Stimulated activated CD4-positive, alpha-beta T cell treated with anti-CD3 and anti-CD28 coated beads, Interleukin-4, amount 100 ng/mL, for 4 hours (primary cell): ENCODE measurements at places on chromosomes 6 and 20.

DNA sequence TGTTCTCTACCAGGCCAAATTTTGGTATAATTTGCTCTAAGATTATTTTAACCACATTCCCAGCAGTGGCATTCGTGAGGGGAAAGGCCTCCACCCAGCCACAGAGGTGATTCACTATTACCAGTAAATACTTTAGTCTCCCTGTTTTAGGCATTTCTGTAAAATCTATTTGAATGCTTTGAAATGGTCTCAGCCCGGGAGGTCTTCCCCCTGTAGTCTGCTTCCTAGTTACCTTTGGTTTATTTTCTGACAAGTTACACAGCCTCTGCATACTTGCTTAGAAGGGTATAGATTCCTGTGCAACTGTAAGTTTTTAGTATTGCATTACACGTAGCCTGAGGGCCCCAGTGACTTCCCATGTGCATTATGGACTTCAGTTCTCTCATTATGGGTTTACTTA is 248.7 kb downstream of the C6orf118 start:
- no peak for DNase-seq

DNA sequence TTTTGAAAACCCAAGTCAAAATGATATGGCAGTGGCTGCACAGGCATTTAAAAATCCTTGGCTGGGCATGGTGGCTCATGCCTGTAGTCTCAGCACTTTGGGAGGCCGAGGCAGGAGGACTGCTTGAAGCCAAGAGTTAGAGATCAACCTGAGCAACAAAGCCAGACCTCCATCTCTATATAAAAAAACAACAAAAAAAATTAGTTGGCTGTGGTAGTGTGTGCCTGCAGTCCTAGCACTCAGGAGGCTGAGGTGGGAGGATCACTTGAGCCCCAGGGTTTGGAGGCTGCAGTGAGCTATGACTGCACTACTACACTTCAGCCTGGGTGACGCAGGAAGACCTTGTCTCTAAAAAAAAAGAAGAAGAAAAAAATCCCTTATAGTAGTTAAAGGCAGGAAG is 142.9 kb downstream of the MYB start:
- DNase-seq, result no peak

- no peak for DNase-seq
These were observed 157.3 kb downstream of the DTNBP1 start for GRCh38 chr6:15505463-15505918.

DNA sequence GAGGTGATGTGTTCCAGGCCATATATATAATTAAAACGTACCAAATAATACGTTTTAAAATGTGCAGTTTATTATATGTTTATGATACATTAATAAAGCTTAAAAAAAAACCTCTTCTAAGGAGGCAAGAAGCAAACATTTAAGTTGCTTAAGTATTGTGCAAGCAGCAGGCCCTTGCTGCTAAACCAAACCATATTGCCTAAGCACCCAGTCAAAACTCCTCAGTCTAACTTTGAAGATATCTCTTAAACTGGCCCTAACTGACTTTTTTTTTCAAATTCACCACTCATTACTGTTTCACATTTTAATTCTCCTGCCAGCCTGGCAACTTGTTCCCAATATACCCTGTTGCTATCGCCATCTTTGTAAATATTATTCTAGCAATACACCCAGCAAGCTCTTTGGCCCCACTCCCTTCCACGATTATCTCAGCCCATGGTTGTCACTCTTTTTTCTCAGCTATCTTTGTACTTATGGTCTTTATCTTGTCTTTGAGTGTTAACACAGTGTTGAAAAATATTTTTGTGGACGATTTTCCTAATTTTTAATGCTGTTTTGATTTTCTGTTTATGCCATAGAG is 60.9 kb downstream of the C6orf58 start:
- DNase-seq, result no peak

GRCh38 chr20:61786230-61786629 is 279.5 kb downstream of the TAF4 start:
- DNase-seq, result no peak

DNA sequence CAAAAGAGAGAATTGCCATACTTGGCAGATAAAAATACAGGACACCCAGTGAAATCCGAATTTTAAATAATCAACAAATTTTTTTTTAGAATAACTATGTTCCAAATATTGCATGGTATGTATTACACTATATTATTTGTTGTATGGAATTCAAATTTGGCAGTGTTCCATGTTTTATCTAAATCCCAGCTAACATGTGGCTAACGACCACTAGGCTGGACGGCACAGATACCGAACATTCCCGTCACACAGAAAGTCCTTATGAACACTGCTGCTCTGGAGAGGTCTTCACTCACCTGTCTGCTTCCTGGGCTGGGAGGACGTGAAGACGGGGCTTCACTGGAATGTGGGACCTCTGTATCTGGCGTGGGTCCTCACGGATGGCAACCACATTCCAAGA is 32.8 kb downstream of the SNX5 start:
- no peak for DNase-seq

GRCh38 chr6:56652994-56653393 is 10.3 kb upstream of the DST start:
- DNase-seq, result no peak

DNA sequence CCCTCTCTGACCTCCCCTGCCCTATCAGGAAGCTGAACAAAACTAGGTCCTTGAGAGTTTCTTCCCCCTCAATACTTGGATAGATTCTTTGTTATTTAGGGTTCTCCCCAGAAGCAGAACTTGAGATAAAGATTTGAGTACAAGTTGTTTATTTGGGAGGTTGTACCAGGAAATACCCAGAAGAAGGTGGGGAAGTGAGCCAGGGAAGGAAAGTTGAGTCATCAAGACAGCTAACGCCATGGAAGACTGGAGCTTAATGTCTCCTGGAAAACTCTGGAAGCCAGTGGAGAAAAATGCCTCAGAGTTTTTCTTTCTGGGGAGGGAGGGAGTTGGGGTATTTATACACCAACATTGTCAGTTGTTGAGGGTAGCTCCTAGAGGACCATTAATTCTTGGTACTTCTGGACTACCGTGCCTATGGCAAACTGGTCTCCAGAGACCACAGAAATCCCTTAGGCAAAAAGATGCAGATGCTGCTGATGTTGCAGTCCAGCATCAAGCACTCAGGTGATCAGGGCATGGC is 102.6 kb upstream of the ZFP64 start:
- DNase-seq, result no peak

DNA sequence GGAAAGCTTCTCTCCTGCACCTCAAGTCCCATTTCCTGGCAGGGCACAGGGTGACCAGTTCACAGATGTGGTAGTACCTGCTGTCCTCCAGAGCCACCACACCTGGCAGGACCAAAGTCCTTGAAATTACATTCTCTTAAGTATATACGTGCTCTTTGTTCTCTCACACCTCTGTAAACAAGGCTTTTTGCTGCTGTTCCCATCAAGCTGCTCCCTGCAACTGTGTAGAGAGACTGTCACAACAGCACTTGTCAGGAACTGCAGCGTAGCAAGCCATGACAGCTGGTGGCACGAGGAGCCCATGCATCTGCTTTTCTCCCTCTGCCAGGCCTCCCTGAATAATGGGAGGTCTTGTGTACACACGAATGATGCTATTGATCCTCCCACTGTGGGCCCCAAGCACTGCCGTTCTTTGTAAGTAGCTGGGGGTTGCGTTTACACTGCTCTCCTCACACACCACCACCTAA is 431.8 kb downstream of the CD83 start:
- DNase-seq, result no peak

DNA sequence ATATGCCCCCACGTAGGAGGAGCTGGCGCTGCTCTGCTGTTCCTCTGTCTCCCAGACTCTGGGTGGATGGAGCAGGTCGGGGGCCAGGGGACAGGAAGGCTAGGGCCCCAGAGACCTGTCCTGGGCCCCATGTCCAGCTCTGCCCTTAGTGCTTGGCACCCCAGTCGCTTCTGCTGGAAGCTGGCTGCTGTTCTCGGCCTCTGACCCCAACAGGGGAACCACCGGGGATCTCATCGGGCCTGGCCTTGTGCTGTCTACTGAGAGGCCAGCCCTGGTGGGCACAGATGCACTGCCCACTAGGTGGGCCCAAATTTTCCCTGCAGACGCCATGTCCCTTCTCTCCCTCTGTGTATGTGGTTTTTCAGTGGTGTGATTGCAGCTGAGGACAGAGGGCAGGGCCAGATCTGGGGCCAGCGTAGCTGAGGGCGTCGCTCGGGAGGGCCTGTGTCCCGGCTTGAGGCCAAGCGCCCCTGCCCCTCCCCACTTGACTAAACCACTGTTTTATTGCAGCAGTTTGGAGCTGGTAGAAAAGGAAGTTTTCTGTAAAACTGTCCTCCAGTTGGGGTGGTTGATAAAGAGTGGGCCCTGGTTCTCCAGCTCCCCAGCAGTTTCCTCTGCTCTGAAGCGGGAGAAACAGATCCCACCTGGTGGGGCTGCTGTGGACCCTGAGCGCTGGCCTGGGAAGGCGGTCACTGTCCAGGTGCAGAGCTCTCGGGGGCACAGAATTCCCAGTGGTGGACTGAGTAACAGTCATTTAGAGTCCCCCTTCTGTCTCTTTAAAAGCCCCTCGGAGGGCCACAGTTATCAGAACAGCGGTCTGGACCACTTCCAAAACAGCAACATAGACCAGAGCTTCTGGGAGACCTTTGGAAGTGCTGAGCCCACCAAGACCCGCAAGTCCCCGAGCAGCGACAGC is 5.9 kb upstream of the COL20A1 start:
- DNase-seq, result no peak

- no peak for DNase-seq
These were observed 4.9 kb upstream of the YTHDF1 start for GRCh38 chr20:63220696-63221399.

GRCh38 chr20:50664254-50664653 is 27.1 kb downstream of the RIPOR3 start:
- DNase-seq, result no peak

- DNase-seq, result no peak
These were observed 82.2 kb downstream of the CDYL start for GRCh38 chr6:4858194-4859015.

DNA sequence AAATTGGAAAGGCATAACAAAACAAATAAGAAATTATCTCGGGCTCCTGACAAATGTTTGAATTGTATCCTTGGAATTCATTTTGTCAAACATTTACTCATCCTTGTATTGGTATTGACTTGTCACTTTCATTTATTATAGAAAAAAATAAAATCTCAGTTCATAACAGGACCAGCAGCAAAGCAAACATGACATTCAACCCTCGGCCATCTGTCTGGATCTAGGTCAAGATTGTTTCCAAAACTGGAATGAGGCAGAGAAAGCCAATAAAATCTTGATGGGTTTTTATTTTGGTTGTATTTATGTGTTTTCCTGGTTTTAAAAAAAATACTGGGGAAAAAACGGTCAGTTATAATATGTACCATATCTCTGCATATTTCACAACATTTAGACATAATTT is 42.9 kb upstream of the FABP7 start:
- DNase-seq, result no peak

GRCh38 chr6:42727627-42728026 is 5.2 kb upstream of the PRPH2 start:
- DNase-seq, result no peak

DNA sequence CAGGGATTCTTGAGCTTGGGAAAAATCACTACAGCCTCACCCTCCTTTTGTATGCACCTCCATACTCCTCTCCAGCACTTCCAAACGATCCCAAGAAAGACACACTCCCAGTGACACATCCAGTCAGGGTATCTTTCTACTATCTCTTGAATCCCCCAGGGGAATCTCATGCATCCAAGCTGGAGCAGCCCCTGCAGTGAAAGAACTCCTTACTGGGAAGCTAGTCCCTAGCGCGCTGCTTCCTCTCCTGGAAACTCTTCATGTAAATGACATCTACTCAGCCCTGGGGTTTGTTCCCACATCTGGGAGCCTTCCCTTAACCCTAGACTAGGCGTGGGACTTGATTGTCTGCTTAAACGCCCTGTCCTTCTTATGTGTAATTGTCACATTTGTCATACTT is 329.1 kb upstream of the QKI start:
- no peak for DNase-seq

GRCh38 chr20:2178318-2179232 is 76.9 kb downstream of the STK35 start:
- no peak for DNase-seq

- no peak for DNase-seq
These were observed 3.6 kb downstream of the GRM4 start for GRCh38 chr6:34142061-34142998.

DNA sequence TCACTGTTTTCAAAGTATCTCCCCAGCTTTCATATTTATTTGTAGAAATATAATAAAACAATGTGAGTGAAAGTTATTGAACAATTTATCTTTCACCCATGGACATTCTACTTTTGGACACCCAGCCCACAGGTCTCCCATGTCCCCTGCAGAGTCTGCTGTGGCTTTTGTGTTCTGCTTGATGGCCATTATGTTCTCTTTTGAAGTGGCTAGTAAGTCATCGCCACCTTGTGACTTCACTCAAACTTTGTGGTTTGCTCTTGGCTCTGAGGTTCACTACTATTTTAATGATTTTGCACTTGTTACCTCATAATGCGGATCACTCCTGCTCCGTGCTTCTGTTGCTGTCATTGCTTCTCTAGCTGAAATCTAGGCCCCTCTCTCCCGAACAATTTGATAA is 10.2 kb upstream of the DEFB113 start:
- DNase-seq, result no peak

DNA sequence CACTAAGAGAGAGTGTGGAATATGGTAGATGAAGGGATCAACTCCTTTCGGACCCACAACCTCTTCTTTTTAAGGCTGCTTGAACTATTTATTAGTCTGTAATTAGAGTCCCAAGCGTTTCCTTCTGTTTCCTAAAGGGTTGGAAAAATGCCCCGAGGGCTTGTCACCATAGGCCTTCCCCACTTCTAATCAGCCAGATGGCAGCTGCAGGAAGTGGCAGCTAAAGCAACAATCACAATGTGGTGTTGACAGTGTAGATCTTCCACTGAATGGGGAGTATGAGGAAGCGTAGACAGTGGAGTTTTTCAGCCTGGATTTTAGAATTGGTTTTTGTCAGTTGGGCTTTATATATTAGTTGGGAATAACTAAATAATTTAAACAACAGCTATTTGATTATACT is 40.6 kb downstream of the SLC35D3 start:
- no peak for DNase-seq

DNA sequence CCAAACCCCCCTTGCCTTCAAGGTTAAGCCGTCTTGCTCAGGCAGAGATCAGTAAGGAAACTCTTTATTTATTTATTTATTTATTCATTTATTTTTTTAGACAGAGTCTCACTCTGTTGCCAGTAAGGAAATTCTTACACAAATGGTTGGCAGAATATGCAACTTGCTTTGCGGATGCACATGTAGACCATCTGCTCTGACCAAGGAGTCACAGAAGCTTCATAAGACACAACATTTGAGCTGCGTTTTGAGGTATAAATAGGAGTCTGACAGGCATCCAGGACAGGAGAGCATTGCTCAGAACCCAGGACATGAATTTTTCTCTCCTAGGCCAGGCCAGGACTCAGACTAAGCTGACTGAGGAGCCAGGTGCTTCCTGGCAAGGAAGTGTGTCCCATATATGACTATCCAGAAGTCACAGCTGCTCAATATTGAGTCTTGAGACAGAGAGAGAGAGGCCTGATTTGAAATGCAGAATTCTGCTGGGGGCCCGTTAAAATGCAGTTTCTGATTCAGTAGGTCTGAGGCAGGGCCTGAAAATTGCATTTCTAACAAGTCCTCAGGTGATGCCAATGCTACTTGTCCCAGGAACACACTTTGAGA is 43.9 kb downstream of the HLA-A start:
- no peak for DNase-seq
